ENCODE measurements at places on chromosomes 4 and X.

DNA sequence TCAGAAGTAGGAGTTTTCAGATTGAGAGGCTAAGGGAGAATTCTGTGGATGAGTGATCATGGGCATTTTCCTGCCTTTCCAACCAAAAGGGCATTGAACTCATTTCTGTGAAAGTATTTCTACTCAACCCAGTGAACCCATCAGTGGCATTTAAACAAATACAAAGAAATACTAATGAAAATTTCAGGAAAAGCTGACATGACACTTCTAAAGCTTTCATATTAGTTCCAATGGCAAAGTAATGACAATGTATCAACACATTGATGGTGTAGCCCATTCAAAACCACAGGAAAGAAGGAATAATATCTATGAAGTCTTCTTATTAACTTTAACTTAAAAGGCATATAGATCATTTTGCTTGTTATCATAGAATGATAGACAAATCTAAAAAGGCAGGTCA lies 183.5 kb upstream of the ANXA10 start:
- DNase-seq: no peak

DNA sequence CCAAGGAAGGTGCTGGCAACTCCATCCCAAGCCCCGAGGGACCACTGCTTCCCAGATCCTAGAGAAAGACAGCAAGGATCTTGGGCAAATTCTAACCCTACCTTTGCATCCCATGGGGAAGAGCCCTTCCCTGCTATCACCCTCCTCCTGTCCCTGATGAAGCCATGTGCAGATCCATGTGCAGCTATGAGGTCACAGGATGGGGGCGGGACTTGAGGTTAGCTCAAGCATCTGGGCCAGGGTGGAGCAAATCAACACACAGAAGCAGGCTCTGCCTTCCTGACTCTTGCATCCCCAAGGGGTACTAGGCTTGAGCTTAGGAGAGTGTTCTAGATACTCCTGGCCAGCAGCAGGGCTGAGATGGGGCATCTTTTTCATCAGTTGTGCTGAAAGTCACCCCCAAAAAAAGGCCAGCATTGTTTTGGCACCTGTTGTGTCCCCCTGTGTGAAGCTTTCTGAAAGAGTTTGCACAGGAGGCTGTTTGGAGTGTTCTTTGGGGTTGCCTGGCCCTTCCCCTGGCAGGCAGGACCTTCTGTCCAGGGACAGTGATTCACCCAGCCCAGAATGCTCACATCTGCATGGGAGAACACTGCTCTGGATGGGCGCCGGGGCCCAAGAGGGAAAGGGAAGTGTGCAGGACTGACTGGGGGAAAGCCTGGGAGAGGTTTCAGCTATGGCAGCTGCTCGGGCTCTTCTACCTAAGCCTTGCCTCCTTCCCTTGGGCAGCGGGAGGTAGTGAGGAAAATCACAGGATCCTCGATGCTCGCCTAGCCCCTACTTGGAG lies 50.8 kb downstream of the PRPS1 start:
- no peak for DNase-seq

DNA sequence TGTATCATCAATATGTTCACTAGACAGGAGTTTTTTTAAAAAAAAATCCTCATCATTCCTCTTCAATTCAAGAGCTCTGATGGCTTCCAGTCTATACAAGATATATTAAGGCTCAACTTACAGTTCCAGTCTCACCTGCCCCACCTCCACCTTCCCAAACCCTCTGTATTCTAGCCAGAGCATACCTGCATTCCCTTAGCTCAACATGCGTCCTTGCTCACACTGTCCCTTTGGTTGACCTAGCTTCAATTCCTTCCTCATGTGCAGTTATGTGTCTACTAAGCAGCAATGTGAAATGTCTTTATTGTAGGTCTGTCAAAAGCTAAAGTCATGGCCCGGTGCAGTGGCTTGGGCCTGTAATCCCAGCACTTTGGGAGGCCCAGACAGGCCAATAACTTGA lies 10.8 kb downstream of the DHX15 start:
- DNase-seq: no peak

GRCh38 chrX:71549986-71550385 lies 17.1 kb downstream of the OGT start:
- DNase-seq: no peak

DNA sequence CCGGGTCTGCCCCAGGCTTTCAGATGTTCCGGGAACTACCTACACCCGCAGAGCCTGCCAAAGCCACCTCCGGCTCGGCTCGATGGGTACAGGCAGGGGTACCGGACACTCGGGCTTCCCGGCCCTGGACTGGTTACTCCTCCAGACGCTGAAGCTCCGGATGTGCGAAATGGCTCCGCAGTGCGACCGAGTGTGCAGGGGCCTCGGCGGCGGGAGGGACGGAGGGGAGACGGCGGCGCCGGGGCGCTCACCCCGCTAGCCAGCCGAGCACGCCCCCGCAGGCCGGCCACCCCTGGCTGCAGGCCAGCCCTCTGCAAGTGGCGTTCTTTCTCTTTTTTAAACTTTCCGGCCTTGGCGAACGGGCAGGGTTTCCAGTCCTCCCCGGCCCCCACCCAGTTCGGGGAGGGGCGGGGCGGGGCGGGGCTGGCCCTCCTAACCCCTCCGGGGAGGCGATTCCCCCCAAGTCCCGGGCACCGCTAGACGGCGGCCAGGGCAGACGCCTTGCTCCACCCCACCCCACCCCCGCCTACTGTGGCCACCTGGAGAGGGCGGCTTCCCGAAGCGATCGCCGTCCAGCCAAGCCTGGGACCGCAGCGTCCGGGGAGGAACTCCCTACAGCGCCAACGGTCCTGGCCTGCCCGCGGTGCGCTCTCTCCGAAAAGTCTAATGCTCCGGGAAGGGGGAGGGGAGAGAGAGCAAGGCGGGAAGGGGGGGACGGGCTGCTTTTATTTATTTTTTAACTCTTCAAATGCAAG lies 7.5 kb downstream of the BCOR start:
- no peak for DNase-seq

DNA sequence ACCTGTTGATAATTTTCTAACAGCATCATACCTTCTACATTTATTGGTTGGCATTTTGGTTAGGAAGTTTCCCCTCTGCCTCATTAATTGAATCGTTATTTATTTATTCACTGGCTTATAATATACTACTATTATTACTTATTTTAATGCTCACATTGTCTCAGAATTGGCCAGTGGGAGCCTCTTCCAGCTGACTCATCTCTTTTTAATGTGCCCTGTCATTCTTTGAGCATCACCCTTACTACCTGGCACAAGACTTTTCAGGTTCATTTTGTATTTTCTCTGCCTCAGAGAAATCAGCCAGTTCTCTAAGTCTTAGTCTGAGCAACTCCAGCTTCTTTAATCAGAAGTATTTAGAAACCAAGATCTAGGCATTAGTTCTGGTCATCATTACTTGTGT lies 60.3 kb upstream of the PRRG3 start:
- DNase-seq: no peak

GRCh38 chr4:54548831-54549460 lies 108.8 kb upstream of the KIT start:
- no peak for DNase-seq

- no peak for DNase-seq
These were observed 340.8 kb downstream of the ADGRL3 start for GRCh38 chr4:61540944-61541343.

- DNase-seq: no peak
These were observed at the start of gene ENPEP for GRCh38 chr4:110475881-110476818. ENPEP (plus strand) TSS chr4:110476155; CDS start chr4:110476415, 260 bp downstream.

- DNase-seq: no peak
These were observed 406.1 kb downstream of the IQCM start for GRCh38 chr4:149409555-149409962.

DNA sequence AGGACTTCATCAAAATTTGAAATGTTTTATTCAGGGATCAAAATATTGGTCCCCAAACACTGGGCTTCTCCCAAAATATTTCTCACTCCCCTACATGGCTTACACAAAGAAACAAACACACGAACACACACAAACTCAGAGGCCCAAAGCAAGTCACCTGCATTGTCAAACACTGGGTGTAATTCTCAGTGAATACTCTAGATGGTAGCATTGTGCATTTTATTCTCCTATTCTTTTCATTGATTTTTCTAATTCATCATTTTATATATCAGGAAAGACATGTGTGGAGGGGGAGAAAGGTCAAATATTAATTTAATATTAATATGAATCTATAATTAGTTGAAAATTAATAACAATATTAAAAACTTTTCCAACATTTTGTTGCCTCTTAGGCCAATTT lies 72.3 kb upstream of the TNMD start:
- no peak for DNase-seq

- no peak for DNase-seq
These were observed 219.0 kb downstream of the KLHL4 start for GRCh38 chrX:87736576-87736975.

GRCh38 chrX:108070891-108071290 lies 20.5 kb downstream of the PSMD10 start:
- DNase-seq: no peak

GRCh38 chr4:791252-791897 lies 34.6 kb downstream of the CPLX1 start:
- DNase-seq: no peak

- no peak for DNase-seq
These were observed 151.6 kb upstream of the MAP3K15 start for GRCh38 chrX:19666950-19667349.

DNA sequence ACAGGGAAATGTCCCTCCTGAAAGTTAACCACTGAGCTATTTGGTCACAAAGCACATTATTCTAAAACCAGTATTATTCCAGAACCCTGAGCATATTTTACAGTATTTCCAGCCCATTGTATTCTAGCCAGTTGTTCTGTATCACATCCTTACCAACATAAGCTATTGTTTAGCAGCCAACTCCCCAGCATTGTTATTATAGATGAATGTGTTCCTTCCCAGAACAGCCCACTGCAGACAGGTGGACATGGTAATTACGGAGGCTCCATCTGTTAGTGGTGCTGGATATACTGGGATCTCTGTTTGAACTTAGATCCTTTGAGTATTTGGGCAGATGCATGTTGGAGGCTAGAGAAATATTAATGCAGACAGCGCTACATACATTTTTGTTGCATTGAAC lies 126.1 kb downstream of the MGST2 start:
- DNase-seq: no peak

GRCh38 chrX:152165033-152165743 lies 26.8 kb upstream of the MAGEA10 start:
- no peak for DNase-seq

- no peak for DNase-seq
These were observed 950.9 kb upstream of the NDST4 start for GRCh38 chr4:116064331-116064730.

GRCh38 chr4:80732010-80732409 lies 298.5 kb upstream of the BMP3 start:
- no peak for DNase-seq

- DNase-seq: no peak
These were observed 344.1 kb downstream of the SH2D1A start for GRCh38 chrX:124690495-124690894.

DNA sequence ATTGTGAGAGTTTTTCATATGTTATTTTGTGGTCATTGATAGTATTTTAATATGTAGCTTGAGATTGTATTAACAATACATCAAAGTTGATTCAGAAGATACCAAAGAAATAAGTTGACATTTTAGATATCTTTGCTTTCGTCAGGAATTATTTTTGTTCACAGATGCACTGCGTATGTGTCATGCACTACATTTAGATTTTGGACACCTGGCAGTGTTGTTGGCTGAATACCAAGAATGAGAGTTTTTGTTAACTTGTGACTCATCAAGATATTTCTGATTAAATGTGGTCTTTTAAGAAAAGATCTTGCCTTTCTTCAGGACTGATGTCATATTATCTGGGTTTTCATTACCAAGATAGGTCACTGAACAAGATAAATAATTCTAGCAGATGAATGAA lies 633.4 kb downstream of the CENPC start:
- no peak for DNase-seq

GRCh38 chr4:122541996-122542395 lies 78.9 kb downstream of the IL21 start:
- no peak for DNase-seq

DNA sequence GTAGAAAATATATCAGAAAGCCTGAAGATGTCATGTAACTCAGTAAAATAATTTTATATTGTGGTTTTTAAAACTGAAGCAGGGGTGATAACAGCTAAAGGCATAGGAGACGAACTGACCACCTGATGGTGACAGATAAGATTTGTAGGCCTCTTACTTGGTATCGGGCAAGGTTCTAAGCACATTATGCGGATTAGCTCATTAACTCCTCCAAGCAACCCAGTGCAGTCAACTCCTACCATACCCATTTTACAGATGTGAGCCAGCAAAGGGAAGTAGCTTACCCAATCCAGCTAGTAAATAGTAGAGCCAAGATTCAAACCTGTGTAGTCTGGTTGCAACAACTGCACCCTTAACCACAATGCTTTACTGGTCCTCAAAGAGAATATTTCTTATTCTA lies 62.1 kb downstream of the CC2D2A start:
- DNase-seq: no peak

- DNase-seq: no peak
These were observed 1.8 kb downstream of the CASP3 start for GRCh38 chr4:184647266-184648053.

DNA sequence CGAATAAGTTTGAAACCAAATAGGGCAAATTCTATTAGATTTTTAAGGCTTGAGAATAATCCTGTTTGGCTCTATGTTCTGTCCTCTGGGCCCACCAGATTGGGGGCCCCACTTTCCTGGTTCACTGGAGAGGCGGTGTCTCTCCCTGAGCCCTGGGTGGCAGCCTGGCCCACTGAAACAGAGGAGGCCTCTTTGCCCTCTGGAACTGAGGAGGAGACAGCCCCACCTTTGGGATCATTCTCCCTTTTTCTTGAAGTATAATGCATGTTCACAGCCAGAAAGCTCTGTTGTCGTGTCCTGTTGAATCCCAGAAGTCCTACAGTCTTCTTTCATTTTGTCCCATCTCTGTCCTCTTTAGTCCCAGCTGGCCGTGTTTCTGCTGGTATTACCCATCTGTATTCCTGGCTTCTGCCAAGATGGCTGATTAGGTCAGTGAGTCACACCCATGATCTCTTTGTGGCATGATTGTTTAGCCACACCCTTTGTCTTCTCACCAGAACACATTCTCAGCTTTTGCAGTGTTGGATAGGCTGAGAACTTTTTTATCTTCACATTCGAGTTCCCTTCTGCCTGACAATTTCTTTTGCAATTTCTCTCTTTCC lies 8.1 kb upstream of the TBC1D25 start:
- DNase-seq: no peak

DNA sequence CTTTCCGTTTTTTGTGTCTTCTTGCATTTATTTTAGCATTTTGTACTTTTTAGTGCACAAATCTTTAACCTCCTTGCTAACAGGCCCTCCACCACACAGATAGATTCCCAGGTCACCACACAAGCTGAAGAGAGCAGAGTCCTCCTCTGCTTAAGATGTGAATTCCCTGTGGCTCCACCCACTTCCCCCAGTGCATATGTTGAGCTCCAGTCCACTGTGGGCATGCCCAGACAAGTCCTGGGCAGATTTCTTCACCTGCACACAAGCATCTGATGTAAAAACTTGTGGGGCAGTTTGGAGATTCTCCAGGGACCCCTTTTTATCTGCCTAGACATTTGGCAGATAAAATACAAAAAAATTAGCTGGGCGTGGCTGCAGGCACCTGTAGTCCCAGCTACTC lies 19.8 kb upstream of the PASD1 start:
- no peak for DNase-seq

- DNase-seq: no peak
These were observed 144.8 kb upstream of the RBPJ start for GRCh38 chr4:26175905-26176470.

GRCh38 chr4:128703948-128704347 lies 105.6 kb upstream of the JADE1 start:
- DNase-seq: no peak

- no peak for DNase-seq
These were observed 1.2 kb downstream of the UCHL1 start for GRCh38 chr4:41257906-41258305.

Measured in stimulated activated CD4-positive, alpha-beta T cell treated with anti-CD3 and anti-CD28 coated beads, Interleukin-1b, Interleukin-23, amount 100 ng/mL, for 1 hour (primary cell).